ENCODE measurements at places on chromosomes 6 and 20. TPM values are rescaled to one million over a fixed set of nuclear protein-coding genes. Genes with fewer than 3 reads are reported as not detected.

CTAGE9 gene
- not detected for total RNA-seq

- peak; percentile 54 for DNase-seq
These were observed 171.6 kb upstream of the FBXL4 start for GRCh38 chr6:99119109-99120031.

DNA sequence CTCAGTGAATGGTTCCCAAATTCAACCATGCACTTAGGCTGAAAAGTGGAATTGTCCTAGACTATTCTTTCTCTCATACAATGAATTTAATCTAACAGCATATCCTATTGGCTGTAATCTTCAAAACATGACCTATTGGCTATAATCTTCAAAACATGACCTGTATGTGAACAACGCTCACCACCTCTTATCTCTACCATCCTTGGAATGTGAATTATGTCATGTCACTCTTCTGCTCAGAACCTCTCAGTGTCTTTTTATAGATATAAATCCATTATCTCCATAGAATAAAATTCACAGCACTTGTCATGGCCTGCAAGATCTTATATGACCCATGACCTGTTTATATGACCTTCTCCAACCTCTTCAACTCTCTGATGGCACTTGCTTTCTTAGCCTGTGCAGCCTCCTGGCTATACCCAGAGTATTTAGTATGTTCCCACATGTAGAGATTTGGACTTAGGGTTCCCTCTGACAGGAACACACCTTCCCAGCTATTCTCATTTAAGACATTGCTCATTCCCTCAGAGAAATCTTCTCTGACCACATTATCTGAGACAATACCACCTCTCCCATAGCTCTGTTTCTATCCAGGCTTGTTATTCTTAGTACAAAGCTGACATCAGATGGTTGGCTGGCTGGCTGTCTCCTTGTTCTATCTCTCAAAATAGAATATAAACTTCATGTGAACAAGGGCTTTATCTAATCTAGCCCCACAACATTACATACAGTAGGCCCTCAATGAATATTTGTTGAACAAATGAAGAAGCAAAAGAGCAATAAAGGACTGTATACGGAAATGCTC is 275.0 kb upstream of the PREP start:
- no peak for DNase-seq

EMILIN3 gene
- total RNA-seq: not detected

TULP1 gene
- total RNA-seq: not detected

- no peak for DNase-seq
These were observed 203.6 kb downstream of the LRFN2 start for GRCh38 chr6:40383348-40384115.

CAP2 gene
- 18.0 TPM for total RNA-seq

EDN1 gene
- 493 TPM for total RNA-seq

GRCh38 chr6:82080767-82081166 is 166.8 kb downstream of the IBTK start:
- no peak for DNase-seq

DNA sequence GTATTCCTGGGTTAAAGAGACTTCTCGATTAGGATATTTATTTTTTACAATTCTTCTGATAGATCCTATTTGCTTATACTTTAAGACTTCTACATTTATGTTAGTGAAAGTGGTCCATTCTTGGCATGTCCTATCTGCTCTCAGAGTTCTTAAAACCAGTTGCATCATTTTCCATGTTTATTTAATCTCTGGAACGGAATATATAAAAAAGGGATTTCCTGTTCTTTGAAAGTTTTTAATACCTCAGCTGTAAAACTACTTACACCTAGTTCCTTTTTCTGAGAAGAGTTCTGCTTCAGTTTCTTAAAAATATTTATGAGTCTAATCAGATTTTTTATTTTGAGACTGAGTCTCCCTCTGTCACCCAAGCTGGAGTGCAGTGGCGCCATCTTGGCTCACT is 18.0 kb upstream of the MYL9 start:
- peak; percentile 24 for DNase-seq

DNA sequence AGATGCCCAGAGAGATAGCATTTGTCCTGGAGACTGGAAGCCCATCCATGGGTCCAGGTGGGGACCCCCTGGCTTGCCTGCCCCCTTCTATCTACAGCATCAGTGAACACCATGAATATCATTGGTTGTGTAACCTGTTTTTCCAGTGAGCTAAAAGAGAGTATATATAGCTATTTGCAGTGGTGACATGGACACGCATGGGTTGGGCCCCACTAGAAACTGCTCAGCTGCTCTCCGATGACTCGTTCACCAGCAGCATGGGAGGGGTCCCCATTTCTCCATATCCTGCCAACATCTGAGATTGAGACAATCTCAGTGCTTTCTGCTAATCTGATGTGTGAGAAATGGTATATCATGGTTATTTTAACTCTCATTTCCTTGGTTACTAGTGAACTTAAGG is 4.0 kb upstream of the ZC3H12D start:
- no peak for DNase-seq

ENPP4 gene
- 4.5 TPM for total RNA-seq

KIAA1755 gene
- total RNA-seq: 0.51 TPM

GRCh38 chr20:38207621-38208020 is 42.6 kb upstream of the TGM2 start:
- no peak for DNase-seq
